ENCODE measurements at places on chromosomes 12 and 14.

DNA sequence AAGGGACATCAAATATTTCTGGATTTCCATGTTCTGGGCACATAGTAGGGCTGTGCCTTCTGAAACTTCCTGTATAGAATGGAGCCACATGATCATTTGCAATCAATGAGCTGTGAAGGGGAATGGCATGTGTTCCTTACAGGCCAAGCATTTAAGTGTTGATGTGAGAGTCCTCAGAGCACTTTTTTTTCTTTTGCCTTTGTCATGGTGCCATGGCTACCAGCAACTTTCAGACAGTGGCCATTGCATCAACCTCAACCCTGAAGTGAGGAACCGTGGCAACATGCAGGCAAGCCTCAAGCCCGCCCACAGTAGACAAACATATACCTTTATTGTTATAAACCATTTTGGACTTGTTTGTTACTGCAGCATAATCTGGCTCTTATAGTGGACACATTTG lies 948.1 kb downstream of the NRXN3 start:
- no peak for DNase-seq
- no peaks in the 10 kb centered on the region for H3K4me1 ChIP-seq
- no peak overlapping the region for H3K4me3 ChIP-seq
- H3K27ac ChIP-seq: no peak overlapping the region
- no peaks in the 10 kb centered on the region for H3K27me3 ChIP-seq

DNA sequence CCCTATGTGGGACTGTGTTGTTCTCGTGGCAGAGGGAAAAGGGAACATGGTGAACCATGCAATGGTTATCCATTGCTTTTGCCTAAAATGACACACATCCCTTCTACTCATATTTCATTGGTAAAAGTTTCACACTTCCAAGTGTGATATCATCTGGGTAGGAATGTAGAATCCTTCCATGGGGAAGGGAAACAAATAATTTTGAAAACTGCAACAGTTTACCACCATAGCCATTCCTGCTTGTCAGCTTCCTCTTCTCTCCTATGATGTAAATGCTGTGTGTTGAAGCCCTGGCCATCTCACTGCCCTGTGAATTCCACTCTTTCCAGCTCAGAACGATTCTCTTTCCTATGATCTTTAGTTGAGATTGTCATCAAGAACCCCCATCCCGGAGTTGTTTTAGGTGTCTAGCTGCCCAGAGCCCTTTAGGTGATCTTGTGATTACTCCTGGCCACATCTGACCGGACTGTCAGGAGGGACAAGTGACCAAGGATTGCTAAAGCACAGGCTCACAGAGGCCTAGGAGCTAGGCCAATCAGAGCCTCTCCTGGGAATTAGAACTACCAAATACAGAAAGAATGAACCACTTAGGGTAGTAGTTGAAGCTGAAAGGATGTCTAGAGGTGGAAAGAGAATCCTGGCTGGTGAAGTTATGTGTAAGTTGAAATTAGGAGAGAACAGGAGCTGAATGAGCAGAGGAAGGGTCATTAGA lies 84.6 kb downstream of the VCPKMT start:
- no peaks in the 10 kb centered on the region for H3K36me3 ChIP-seq
- H3K4me1 ChIP-seq: no peaks in the 10 kb centered on the region
- H3K27ac ChIP-seq: no peak overlapping the region
- H3K27me3 ChIP-seq: no peaks in the 10 kb centered on the region
- DNase-seq: no peak
- H3K4me3 ChIP-seq: no peak overlapping the region

- no peak overlapping the region for H3K4me3 ChIP-seq
- H3K27me3 ChIP-seq: no peaks in the 10 kb centered on the region
- no peaks in the 10 kb centered on the region for H3K36me3 ChIP-seq
- H3K27ac ChIP-seq: no peak overlapping the region
These were observed 15.5 kb upstream of the PCNX1 start for GRCh38 chr14:70891737-70892136.

DNA sequence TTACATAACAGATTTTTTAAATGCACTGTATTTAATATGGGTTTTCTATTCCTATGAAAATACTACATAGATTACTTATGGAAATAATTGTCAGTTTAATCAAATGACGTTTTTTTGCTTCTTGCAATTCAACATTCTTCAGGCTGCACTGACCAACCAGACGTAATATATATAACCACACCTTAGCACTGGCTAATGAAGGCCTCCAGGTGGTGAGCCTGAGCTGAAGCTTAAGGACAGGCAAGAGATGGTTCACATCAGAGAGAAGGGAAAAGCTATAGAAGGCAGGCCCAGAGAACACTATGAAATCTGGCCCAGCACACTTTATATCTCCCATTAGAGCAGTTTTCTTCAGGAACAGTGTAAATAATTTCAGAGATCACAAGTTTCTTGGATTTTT lies 2.8 kb upstream of the MDGA2 start:
- no peaks in the 10 kb centered on the region for H3K4me1 ChIP-seq
- no peak for DNase-seq
- H3K4me3 ChIP-seq: no peak overlapping the region
- H3K36me3 ChIP-seq: no peaks in the 10 kb centered on the region
- H3K27ac ChIP-seq: no peak overlapping the region

DNA sequence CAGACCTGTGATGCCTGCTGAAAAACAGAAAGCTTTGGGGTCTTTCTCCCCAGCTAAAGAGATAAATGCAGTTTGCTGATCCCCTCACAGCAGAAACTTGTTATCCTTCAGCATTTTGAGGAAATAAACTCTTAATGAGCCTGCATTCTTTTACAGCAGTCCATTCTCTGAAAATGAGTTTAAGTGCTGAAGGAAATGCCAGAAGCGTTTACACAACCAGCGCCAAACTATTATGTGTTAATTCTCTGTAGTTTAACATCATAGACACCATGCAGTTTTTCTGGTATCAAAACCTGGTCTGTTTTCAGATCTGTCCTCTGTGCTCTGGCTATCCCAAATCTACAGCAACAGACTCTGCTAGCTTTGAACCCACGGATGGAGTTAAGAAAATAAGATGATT lies 291.3 kb downstream of the NPAS3 start:
- no peaks in the 10 kb centered on the region for H3K4me1 ChIP-seq
- H3K36me3 ChIP-seq: no peaks in the 10 kb centered on the region
- DNase-seq: no peak
- no peaks in the 10 kb centered on the region for H3K27me3 ChIP-seq
- H3K4me3 ChIP-seq: no peak overlapping the region

DNA sequence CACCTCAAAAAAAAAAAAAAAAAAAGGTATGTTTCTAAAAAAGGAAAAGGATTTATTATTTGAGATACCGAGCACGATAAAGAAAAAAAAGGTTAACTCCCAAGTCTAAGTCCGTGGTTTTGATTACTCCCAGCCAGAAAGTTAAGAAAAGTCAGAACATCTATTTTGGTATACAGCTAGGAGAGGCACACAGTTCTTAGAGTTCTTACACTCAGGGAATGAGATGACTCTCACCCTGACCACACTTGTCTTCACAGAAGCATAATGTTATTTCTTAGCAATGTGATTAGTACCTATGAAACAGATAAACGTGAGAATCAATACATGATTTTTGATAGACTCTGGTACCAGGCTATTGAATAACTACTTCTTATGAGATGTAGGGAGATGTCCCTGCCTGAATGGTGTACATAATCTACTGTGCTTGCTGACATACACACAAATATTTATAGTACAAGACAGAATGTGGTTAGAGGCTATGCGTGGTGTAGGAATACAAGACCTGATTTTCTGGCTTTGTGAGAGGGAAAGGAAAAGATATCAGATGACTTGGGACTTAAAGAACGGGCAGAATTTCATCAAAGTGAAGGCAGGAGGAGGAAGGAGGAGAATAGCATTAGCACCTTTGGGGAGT lies 31.6 kb downstream of the LIMA1 start:
- H3K27me3 ChIP-seq: no peaks in the 10 kb centered on the region
- no peak for DNase-seq
- no peaks in the 10 kb centered on the region for H3K4me1 ChIP-seq
- no peak overlapping the region for H3K4me3 ChIP-seq

- H3K4me1 ChIP-seq: no peaks in the 10 kb centered on the region
- DNase-seq: no peak
- peaks cover 4% of the 10 kb centered on the region for H3K27me3 ChIP-seq
- H3K36me3 ChIP-seq: no peaks in the 10 kb centered on the region
These were observed 43.6 kb upstream of the APPL2 start for GRCh38 chr12:105279460-105280056.

DNA sequence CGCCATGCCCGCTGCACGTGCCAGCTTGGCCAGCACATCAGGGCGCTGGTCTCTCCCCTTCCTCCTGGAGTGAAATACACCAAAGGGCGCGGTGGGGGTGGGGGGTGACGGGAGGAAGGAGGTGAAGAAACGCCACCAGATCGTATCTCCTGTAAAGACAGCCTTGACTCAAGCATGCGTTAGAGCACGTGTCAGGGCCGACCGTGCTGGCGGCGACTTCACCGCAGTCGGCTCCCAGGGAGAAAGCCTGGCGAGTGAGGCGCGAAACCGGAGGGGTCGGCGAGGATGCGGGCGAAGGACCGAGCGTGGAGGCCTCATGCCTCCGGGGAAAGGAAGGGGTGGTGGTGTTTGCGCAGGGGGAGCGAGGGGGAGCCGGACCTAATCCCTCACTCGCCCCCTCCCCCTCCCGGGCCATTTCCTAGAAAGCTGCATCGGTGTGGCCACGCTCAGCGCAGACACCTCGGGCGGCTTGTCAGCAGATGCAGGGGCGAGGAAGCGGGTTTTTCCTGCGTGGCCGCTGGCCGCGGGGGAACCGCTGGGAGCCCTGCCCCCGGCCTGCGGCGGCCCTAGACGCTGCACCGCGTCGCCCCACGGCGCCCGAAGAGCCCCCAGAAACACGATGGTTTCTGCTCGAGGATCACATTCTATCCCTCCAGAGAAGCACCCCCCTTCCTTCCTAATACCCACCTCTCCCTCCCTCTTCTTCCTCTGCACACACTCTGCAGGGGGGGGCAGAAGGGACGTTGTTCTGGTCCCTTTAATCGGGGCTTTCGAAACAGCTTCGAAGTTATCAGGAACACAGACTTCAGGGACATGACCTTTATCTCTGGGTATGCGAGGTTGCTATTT lies 914 bp upstream of the CCND2 start:
- no peaks in the 10 kb centered on the region for H3K36me3 ChIP-seq
- H3K4me1 ChIP-seq: peaks cover 49% of the 10 kb centered on the region
- peak; percentile 76 for DNase-seq
- H3K27me3 ChIP-seq: peaks cover 41% of the 10 kb centered on the region
- H3K4me3 ChIP-seq: peak overlapping the region; percentile 77
- peak overlapping the region; percentile 64 for H3K27ac ChIP-seq

DNA sequence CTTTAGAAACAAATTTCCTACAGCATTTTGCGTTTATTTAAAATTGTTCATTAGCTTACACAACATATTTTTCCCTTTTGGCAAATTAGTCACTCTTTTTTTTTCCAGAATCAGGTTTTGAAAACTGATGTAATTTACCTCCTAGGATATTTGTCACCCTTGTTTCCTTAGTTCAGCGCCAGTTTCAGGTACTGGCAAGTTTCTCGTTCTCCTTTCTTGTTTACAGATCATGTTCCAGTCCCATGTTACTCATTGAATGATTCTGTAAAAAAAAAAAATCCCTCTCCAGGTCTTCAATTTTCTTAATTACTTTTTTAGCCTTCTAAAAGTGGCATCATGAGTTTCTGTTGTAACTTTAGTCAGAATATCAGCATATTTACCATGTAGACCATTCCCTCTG lies 2.7 kb downstream of the PPP4R4 start:
- H3K27me3 ChIP-seq: peaks cover 60% of the 10 kb centered on the region
- no peak for DNase-seq
- no peaks in the 10 kb centered on the region for H3K36me3 ChIP-seq

- H3K4me3 ChIP-seq: no peak overlapping the region
- no peaks in the 10 kb centered on the region for H3K4me1 ChIP-seq
- H3K27ac ChIP-seq: no peak overlapping the region
These were observed 177.8 kb downstream of the KLHL28 start for GRCh38 chr14:44783901-44784300.

GRCh38 chr14:35234012-35234805 lies 58.0 kb upstream of the PSMA6 start:
- DNase-seq: no peak
- no peaks in the 10 kb centered on the region for H3K27me3 ChIP-seq
- H3K36me3 ChIP-seq: no peaks in the 10 kb centered on the region
- H3K4me1 ChIP-seq: no peaks in the 10 kb centered on the region
- no peak overlapping the region for H3K27ac ChIP-seq
- no peak overlapping the region for H3K4me3 ChIP-seq

- DNase-seq: no peak
- H3K4me1 ChIP-seq: no peaks in the 10 kb centered on the region
- H3K27me3 ChIP-seq: no peaks in the 10 kb centered on the region
These were observed 7.9 kb downstream of the METTL25 start for GRCh38 chr12:82366197-82366596.

DNA sequence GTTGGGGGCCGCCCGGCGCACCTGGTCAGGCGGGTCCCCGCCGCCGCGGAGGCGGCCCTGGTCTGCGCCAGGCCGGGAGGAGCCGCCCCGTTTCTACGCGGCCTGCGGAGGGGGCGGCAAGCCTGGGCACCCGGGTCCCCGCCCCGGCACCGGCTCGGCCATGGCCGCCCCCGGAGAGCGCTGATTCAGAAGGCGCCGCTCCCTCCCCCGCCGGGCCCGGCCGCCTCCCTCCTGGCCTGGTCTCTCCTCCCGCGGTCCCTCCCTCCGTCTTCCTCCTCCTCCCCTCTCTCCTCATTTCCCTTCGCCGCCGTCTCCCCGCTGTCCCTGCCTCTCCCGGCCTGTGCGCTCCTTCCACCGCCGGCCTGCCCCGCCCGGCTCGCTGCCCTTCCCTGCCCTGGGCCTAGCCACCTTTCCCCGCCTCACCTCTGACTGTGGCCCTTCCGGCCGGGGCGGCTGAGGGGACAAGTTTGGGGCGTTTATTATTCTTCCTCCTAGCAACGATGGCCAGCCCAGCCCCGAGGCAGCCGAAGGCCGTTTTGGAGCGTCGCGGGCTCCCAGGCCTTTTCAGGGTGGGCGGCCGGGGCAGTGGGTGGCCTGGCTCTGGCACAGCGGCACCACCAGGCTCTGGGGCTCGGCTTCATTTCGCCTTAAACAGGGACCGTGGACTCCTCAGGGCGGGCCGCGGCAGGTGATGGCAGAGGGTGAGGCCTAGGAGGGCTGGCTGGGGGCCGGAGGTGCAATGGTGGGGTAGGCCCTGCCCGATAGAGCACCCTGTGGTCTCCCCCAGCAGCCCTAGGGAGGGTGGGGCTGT lies 768 bp downstream of the CEP170B start:
- peak; percentile 87 for DNase-seq
- H3K4me3 ChIP-seq: peak overlapping the region; percentile 61
- peaks cover 6% of the 10 kb centered on the region for H3K27me3 ChIP-seq
- peak overlapping the region; percentile 63 for H3K27ac ChIP-seq

- no peak overlapping the region for H3K4me3 ChIP-seq
- no peak for DNase-seq
- no peaks in the 10 kb centered on the region for H3K27me3 ChIP-seq
- peak overlapping the region; percentile 12 for H3K27ac ChIP-seq
These were observed 103.7 kb downstream of the ETV6 start for GRCh38 chr12:11753150-11753499.

Data from upper lobe of right lung (tissue), 1 donor.